Fibroblast of upper back skin (primary cell): ENCODE measurements at places on chromosomes 12 and 14.
A peak's percentile ranks its signal among the peaks of the same experiment; 100 is the strongest.

- DNase-seq = no peak
Observed at GRCh38 chr12:28782812-28783211, 366.3 kb upstream of the FAR2 start.

- DNase-seq = no peak
Observed at GRCh38 chr14:23099212-23099861, 4.0 kb downstream of the C14orf119 start.

DNA sequence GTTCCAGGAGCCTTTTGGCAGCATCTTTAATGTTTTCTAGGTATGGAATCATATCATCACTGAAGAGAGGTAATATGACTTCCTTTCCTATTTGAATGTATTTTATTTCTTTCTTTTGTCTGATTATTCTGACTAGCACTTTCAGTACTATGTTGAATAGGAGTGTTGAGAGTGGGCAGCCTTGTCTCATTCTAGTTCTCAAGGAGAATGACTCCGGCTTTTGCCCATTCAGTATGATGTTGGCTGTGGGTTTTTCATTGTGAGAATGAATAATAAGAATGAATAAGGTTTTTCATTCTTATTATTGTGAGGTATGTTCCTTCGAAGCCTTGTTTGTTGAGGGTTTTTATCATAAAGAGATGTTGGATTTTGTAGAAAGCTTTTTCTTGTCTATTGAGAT is 98.9 kb downstream of the GPHN start:
- no peak for DNase-seq

GRCh38 chr14:56633544-56633943 is 53.9 kb downstream of the TMEM260 start:
- DNase-seq = no peak

- DNase-seq = no peak
Observed at GRCh38 chr12:22722779-22723178, 97.8 kb downstream of the ETNK1 start.

- no peak for DNase-seq
Observed at GRCh38 chr12:56864318-56864717, 69.9 kb downstream of the SDR9C7 start.

GRCh38 chr12:55931317-55931779 is 386 bp downstream of the DGKA start:
- no peak for DNase-seq

DNA sequence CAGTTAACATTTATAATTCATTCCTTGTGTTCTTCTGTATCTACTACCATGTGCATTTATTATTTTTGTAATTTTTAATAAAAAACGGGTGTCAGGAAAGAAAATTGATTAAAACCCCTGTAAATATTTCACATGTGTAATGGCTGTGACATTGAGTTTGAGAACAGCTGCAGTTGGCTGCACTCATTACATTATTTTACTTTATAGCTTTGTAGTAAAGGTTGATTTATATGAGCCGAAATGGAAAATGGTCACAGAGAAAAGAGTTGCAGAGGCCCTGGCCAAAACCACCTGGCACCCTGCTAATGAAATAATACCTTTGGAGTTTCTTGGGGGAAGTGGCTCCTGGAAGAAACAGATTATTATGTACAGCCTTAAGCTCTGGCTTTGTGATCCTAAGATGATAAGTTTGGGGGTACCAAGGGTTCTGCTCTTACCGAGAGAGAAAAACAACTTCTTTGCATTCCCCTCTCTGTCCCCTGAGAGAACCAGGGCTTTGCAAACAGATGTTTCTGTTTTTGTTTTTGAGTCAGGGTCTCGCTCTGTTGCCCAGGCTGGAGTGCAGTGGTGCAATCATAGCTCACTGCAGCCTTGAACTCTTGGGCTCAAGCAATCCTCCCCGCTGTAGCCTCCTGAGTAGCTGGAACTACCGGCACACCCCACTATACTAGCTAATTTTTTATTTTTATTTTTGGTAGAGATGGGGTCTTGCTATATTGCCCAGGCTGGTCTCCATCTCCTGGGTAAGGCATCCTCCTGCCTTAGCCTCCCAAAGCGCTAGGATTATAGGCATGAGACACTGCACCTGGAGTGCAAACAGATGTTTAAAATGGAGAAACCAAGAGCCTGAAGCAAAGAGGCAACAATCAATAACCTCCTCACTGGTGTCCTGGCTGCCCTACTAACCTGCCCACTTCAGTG is 9.7 kb upstream of the DYNLL1 start:
- DNase-seq = no peak

GRCh38 chr12:4272424-4273272 is 914 bp upstream of the CCND2 start:
- no peak for DNase-seq

- DNase-seq = no peak
Observed at GRCh38 chr12:124854637-124855184, 9.0 kb downstream of the SCARB1 start.

- DNase-seq = peak; percentile 38
Observed at GRCh38 chr12:44287545-44287944, 451.7 kb downstream of the TMEM117 start.

- DNase-seq = peak; percentile 77
Observed at GRCh38 chr12:42135259-42135814, 9.3 kb downstream of the GXYLT1 start.

DNA sequence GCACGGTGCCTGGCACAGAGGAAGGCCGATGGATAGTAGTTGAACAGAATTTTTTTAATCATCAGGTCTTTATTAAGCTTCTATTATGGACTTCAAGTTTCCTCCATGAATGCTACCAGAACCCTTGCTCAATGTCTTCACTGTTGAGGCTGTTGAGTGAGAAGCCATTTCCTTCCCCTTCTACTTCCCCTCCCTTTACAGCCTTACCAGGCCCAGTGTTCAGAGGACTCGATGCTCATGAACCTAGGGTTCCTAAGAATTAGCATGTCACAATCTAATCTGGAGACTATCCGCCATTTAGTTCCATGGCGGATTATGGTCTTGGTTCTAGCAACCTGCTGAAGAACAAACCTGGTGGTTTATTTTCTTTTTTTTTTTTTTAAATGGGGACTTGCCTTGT is 17.7 kb downstream of the ETV6 start:
- no peak for DNase-seq

GRCh38 chr14:61736751-61737150 is 25.5 kb upstream of the SNAPC1 start:
- DNase-seq = no peak

DNA sequence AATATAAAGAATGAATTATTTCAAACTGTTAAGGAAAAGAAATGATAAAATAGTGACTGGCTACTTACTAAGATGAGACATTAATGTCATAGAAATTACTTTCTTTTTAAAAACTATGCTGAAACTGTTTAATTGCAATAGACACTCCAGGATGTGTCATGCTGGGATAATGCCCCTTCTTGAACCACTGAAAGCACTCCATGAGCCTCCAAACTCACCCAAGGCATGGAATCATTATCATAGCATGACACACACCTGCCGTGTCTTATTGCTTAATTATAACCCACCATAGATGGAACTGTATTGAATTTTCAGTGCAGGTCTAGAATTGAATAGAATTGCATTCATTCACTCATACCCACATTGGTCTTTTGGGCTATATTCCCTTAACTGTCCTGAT is 4.3 kb downstream of the MBIP start:
- no peak for DNase-seq

GRCh38 chr14:75206190-75206589 is 29.8 kb upstream of the TMED10 start:
- DNase-seq = no peak

GRCh38 chr12:22321018-22321605 is 13.4 kb downstream of the ST8SIA1 start:
- no peak for DNase-seq

DNA sequence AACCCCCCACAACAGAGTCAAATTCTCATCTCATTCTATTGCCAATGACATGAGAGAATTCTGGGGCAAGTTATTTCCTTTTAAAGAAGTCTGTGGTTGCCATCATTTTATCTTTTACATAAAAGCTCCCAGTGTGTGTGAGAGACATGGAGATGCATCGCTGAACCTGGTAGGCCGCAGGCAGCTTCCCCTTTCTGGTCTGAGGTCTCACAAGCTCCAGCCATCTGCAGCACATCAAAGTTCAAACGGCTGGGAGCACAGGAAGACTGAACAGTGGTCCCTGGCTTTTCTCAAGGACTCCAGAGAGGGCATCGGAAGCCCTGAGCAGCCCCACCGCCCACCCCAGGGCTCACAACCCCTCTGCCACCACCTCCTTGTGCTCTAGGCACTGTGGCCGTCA is 141.7 kb downstream of the RIMBP2 start:
- DNase-seq = no peak

GRCh38 chr14:46384611-46385010 is 267.0 kb downstream of the RPL10L start:
- no peak for DNase-seq

DNA sequence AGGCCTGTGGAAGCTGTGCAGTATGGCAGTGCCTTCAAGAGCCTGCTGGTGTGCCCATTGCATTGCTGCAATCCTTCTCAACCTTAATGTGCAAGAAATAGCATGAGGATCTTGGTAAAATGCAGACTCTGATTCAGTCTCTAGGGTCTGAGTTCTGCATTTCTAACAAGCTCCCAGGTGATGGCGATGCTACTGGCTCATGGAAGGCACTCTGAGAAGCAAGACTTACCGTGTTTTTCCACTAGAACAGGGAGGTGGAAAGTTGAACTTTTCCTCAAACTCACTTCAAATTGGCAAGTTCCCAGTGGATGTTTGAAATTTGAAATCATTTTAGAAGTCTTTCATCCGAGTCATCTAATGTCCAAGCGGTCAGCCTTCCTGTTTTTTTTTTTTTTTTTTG is 55.5 kb downstream of the MYRFL start:
- peak; percentile 63 for DNase-seq

DNA sequence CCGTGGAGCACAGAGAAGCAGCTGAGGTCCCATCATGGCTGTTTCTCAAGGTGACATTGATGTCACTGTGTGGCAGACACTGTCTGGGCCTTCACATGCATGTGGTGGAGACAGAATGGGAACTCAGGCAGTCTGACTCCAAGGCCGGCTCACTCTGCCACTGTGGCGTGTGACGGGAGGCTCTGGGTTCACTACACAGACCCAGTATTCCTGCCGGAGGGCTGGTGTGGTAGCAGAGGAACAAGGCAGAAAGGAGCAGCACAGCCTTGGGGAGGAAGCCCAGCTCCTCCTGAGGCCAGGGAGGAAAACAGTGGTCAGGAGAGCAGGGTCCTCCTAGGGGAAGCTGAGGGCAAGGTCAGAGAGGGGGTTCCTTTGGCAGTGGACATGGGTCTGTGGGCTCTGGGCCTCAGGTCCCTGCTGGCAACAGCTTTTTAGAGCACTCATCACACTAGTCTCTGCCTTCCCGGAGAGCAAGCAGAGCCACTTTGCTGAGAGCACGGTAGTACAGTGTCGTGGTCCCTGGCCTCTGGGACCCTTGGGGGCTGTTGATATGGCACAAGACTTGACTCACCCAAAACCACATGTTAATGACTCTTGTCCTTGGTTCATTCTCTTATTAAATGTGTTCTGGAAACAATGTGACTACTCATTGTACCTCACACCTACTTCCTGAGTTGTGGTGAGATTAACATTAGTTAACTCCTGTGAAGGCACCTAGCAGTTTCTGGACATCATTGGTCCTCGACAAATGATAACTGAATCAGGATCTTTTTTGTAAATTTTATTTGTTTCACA is 21.3 kb downstream of the DCAF4 start:
- no peak for DNase-seq

GRCh38 chr12:75455839-75456238 is 24.7 kb upstream of the GLIPR1 start:
- no peak for DNase-seq

GRCh38 chr12:24705741-24706358 is 243.1 kb downstream of the BCAT1 start:
- DNase-seq = peak; percentile 46

DNA sequence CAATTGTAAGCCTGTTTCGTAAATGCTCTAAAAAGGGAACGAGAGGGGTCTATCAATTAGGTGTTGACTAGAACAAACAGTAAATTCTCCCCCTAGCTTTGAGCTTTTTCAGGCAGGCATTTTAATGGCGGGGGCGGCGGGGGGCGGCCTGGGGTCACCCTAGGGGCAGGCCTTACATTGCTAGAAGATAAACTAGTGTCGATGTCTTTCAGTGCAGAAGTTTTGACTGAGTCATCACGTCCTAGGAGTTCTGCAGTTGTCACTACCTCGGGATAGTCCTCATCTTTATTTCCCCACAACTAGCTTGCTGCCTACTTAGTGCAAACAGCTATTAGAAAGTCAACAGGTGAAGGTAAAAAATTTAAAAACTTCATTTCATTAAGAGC is 1.6 kb downstream of the ATP6V1D start:
- DNase-seq = no peak

GRCh38 chr14:76113691-76114090 is 38.0 kb upstream of the GPATCH2L start:
- DNase-seq = no peak

- DNase-seq = peak; percentile 88
Observed at GRCh38 chr12:11941606-11942337, 129.0 kb upstream of the BCL2L14 start.

DNA sequence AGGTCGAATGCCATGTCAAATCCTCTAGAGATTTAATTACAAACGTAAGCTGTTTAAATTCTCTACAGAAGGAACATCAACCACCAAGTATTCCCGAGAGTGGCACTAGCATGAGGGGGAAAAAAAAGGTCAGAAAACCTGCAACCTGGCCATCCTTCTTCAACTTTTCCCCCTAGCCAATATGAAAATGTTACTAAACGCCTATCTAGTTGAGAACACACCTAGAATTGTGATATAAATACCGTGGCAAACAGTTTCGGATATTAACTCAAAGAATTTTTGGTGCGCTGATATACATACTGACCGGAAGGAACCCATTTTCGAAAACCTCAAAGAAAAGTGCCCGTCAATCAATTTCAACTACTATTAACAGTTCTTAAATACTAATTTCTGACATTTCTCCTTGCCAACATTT is 1.8 kb downstream of the HNRNPC start:
- no peak for DNase-seq

DNA sequence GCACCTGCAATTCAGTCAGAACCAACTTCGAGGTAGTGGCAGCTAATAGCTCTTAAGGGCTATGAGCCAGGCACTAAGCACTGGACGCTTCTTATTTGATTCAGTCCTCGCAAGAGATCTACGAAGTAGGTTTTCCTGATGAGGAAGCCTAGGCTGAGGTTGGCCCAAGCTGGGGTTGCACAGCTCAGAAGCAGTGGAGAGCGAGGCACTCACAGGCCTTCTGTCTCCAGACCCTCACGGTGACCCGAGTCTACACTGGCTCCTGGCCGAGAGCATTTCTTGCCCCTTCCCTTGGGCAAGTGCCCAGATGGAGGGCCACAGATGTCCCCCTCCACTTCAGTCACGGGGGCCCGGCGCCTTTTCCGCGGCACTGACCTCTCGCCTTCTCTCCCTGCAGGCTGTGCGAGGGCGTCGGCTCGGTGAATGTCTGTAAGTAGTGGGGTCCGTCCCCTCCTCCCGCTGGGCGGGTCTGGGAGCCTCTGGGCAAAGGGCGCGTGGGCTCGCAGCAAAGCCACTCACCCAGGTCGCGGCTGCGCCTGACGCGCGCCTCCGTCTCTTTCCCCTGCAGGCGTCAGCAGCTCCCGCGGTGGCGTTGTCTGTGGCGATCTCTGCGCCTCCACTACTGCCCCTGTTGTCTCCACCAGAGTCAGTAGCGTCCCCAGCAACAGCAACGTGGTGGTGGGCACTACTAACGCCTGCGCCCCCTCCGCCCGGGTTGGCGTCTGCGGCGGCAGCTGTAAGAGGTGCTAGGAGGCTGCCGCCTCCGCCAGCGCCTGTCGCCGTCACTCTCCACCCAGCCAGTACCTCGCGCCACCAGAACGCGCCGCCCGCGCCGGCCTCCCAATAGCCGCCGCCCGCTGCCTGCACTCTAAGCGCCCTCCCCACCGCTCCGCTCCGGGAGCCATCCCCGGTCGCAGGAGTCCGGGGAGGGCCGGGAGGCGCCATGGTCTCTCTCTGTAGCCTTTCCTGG is 13.1 kb downstream of the KRT83 start:
- no peak for DNase-seq

GRCh38 chr14:70887207-70887681 is 20.0 kb upstream of the PCNX1 start:
- peak; percentile 81 for DNase-seq
